ENCODE measurements at places on chromosomes 12 and 14. TPM values are rescaled to one million over a fixed set of nuclear protein-coding genes. Genes with fewer than 3 reads are reported as not detected.

DNA sequence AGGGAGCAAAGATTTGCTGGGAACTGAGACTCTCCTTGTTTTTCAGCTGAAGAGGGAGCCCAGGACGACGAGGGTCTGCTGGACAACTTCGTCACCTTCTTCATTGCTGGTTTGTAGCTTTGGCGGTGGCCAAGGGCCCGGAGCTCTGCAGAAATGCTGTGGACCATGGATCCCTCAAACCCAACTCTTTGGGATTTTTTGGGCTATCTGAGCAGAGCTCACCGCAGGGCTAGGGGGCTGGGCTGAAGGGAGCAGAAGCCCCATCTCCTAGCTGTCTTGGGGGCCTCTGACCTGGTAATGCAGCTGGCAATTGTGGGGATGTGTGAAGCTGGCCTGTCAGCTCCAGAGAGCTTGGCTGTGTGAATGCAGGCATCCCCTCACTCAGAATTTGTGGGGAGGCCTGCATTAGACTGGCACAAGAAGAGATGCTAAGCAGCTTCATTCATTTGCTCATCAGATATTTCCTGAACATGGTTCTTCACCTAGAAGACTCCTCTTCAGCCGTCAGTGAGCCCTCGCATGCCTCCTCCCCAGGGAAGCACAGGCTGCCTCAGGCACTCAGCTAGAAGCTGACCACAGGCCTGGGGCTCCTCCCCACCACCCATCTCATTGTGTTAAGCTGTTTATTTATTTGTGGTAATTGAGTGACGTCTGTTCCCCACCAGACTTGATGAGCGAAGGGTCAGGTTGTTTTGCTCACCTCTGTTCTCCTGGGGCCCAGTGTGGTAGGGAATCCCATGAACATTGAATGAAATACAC, 32.2 kb downstream of the CYP46A1 start:
- H3K36me3 ChIP-seq: no peaks in the 10 kb centered on the region
- no peak for DNase-seq
- H3K4me3 ChIP-seq: no peak overlapping the region
- H3K27ac ChIP-seq: no peak overlapping the region

GRCh38 chr14:98200601-98201000, 1071.4 kb downstream of the BCL11B start:
- no peaks in the 10 kb centered on the region for H3K36me3 ChIP-seq
- H3K4me1 ChIP-seq: peaks cover 20% of the 10 kb centered on the region
- H3K4me3 ChIP-seq: no peak overlapping the region
- H3K27me3 ChIP-seq: no peaks in the 10 kb centered on the region
- no peak for DNase-seq

GRCh38 chr12:53313996-53314395, 7.4 kb downstream of the AAAS start:
- DNase-seq: no peak
- no peak overlapping the region for H3K4me3 ChIP-seq
- no peak overlapping the region for H3K27ac ChIP-seq
- no peaks in the 10 kb centered on the region for H3K4me1 ChIP-seq
- H3K27me3 ChIP-seq: no peaks in the 10 kb centered on the region
- H3K36me3 ChIP-seq: peaks cover 41% of the 10 kb centered on the region

GRCh38 chr12:115617391-115617790, 660.1 kb downstream of the MED13L start:
- H3K4me1 ChIP-seq: no peaks in the 10 kb centered on the region
- H3K27ac ChIP-seq: no peak overlapping the region
- H3K27me3 ChIP-seq: no peaks in the 10 kb centered on the region
- H3K36me3 ChIP-seq: no peaks in the 10 kb centered on the region
- DNase-seq: peak; percentile 36
- no peak overlapping the region for H3K4me3 ChIP-seq

GRCh38 chr14:75969126-75969525, 12.7 kb downstream of the TGFB3 start:
- no peak for DNase-seq
- H3K4me1 ChIP-seq: peaks cover 11% of the 10 kb centered on the region
- H3K36me3 ChIP-seq: no peaks in the 10 kb centered on the region
- H3K27me3 ChIP-seq: no peaks in the 10 kb centered on the region

DNA sequence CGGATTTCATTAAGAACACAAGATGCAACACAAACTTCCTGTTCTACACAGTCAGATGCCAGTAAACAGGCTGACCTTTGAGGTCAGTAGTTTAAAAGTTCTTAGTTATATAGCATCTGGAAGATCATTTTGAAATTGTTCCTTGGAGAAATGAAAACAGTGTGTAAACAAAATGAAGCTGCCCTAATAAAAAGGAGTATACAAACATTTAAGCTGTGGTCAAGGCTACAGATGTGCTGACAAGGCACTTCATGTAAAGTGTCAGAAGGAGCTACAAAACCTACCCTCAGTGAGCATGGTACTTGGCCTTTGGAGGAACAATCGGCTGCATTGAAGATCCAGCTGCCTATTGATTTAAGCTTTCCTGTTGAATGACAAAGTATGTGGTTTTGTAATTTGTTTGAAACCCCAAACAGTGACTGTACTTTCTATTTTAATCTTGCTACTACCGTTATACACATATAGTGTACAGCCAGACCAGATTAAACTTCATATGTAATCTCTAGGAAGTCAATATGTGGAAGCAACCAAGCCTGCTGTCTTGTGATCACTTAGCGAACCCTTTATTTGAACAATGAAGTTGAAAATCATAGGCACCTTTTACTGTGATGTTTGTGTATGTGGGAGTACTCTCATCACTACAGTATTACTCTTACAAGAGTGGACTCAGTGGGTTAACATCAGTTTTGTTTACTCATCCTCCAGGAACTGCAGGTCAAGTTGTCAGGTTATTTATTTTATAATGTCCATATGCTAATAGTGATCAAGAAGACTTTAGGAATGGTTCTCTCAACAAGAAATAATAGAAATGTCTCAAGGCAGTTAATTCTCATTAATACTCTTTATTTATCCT, 13.5 kb downstream of the PTGER2 start:
- H3K4me1 ChIP-seq: peaks cover 5% of the 10 kb centered on the region
- no peak overlapping the region for H3K27ac ChIP-seq
- DNase-seq: no peak
- no peak overlapping the region for H3K4me3 ChIP-seq

DNA sequence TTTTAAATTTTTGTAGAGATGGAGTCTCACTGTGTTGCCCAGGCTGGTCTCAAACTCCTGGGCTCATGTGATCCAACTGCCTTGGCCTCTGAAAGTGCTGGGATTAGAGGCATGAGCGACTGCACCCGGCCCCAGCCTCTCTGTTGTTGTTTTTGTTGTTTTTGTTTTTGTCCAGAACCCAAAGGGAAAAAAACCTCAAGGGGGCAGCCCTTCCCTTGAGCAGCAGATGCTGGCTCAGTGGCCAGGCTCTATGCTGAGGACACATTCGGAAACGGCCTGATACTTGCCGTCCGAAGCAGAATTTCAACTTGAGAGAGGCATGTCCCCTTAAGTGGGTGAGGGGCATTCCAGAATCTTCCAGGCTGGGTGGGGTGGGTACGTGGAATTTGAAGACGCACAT, 6.7 kb downstream of the MVK start:
- H3K27ac ChIP-seq: no peak overlapping the region
- peaks cover 50% of the 10 kb centered on the region for H3K36me3 ChIP-seq
- no peaks in the 10 kb centered on the region for H3K27me3 ChIP-seq
- H3K4me1 ChIP-seq: no peaks in the 10 kb centered on the region
- H3K4me3 ChIP-seq: no peak overlapping the region
- DNase-seq: no peak

DNA sequence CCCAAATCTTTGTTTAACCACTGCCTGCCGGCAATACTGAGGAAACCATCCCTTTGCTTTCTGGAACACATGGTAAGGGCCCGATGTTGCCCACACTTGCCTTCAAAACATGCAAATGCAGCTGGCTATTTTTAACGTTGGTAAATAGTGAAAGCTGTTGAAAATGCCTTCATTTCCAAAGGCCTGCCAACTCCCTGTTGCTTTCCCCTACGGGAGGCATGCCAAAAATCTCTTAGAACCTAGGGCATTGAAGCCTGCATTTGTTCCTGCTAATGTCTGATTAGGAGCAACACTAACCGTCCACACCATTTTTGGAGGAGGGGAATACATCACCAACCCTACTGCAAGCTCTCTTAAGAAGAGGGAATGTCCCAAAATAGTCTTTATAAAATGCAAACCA, 152.6 kb upstream of the NOS1 start:
- no peak for DNase-seq
- H3K4me1 ChIP-seq: peaks cover 36% of the 10 kb centered on the region
- peak overlapping the region; percentile 22 for H3K27ac ChIP-seq
- H3K27me3 ChIP-seq: no peaks in the 10 kb centered on the region
- no peak overlapping the region for H3K4me3 ChIP-seq
- no peaks in the 10 kb centered on the region for H3K36me3 ChIP-seq

DNA sequence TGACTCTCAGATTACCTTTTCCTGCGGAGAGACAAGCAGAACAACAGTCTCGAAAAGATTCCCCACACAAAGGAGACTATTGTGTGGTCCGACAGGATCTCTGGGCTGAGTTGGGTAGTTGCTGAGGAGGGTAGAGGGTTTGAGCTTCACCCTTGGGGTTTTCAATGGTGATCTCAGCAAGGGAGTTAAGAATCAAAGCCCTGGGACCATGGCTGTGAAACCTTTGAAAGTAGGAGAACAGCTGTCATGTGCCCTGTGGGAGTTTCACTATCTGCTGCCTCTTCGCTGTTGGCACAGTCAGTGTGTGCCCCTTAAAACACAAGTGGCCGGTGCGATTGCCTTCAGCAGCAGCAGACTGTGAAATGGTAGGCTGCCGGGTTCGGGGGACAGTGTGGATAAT, 14.2 kb upstream of the PLEK2 start:
- H3K27me3 ChIP-seq: peaks cover 3% of the 10 kb centered on the region

- H3K4me3 ChIP-seq: no peak overlapping the region
- DNase-seq: no peak
- peaks cover 2% of the 10 kb centered on the region for H3K27me3 ChIP-seq
- peaks cover 22% of the 10 kb centered on the region for H3K4me1 ChIP-seq
- H3K27ac ChIP-seq: no peak overlapping the region
- H3K36me3 ChIP-seq: no peaks in the 10 kb centered on the region
These were observed 60.9 kb upstream of the FUT8 start for GRCh38 chr14:65351493-65352194.

- H3K27ac ChIP-seq: 0 out of 2 replicates have a peak overlapping the region, but pooled peaks have one; percentile 43
- no peak for DNase-seq
- no peak overlapping the region for H3K4me3 ChIP-seq
These were observed 54.4 kb downstream of the EFCAB11 start for GRCh38 chr14:89899917-89900663.

GRCh38 chr12:15629108-15629507, 160.1 kb downstream of the EPS8 start:
- H3K27me3 ChIP-seq: no peaks in the 10 kb centered on the region
- H3K4me1 ChIP-seq: peaks cover 14% of the 10 kb centered on the region
- DNase-seq: no peak
- no peak overlapping the region for H3K4me3 ChIP-seq
- no peak overlapping the region for H3K27ac ChIP-seq

DNA sequence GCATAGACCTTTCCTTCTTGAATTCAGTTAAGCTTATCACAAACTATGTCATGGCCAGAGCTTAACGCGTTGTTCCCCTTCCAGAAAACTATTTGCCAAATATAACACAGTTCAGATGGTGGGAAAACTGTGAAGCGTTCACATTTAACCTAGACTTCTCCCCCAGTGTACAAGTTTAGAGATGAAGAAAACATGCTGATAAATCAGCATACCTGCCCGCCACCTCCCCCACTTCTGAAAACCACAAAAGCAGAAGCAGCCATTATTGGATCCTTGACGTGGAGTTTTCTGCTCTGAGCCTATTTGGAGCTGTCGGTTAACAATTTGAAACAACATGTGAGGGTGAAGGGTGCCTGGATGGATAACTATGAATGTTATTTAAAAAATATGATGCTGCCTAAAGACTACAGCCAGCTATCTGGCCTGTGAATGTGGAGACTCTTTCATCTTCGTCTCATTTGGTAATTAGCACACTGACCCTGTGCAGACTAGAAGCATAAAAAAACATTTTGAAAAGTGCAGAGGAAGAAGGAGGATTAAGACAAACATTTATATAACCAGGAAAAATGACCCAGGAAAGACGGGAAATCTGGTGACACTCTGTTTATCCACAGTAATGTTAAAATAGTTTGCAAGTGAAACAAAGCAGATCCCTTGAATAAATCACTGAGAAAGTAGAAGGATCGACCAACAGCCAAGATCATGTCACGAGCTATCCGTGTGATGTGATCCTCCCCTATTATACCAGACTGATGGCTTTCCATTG, 408.2 kb downstream of the AEBP2 start:
- no peak overlapping the region for H3K4me3 ChIP-seq
- 0 out of 2 replicates have a peak overlapping the region, but pooled peaks have one; percentile 1 for H3K27ac ChIP-seq
- DNase-seq: no peak
- H3K36me3 ChIP-seq: no peaks in the 10 kb centered on the region
- peaks cover 7% of the 10 kb centered on the region for H3K4me1 ChIP-seq

DNA sequence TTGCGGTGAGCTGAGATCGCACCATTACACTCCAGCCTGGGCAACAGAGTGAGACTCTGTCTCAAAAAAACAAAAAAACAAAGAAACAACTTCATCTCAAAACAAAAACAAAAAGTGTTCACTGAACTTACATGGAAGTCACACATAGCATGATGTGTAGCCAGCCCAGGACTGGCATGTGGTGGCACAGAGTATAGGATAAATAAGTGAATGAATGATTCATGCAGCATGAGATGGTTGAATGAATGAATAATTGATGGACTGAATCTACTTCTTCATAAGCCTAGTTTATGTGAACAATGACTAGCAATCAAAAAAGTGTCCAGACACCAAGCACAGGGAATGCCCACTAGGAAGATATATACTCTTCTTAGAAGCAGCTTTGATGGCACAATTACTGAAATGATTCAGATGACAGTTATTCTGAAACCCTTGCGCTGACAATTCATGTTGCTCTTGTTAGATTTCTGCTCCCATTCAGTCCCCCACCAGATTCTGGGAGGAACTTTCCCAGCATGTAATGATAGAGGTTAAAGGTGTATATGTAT, 31.6 kb upstream of the SERPINA6 start:
- H3K27me3 ChIP-seq: no peaks in the 10 kb centered on the region
- H3K27ac ChIP-seq: no peak overlapping the region
- DNase-seq: no peak

GRCh38 chr14:50697659-50698290, 29.7 kb upstream of the SAV1 start:
- H3K27me3 ChIP-seq: peaks cover 9% of the 10 kb centered on the region
- DNase-seq: no peak
- no peak overlapping the region for H3K27ac ChIP-seq
- H3K4me1 ChIP-seq: no peaks in the 10 kb centered on the region
- peaks cover 19% of the 10 kb centered on the region for H3K36me3 ChIP-seq
- H3K4me3 ChIP-seq: no peak overlapping the region

GRCh38 chr12:67222302-67222701, 46.9 kb upstream of the CAND1 start:
- no peak overlapping the region for H3K27ac ChIP-seq
- H3K27me3 ChIP-seq: peaks cover under 1% of the 10 kb centered on the region
- H3K4me1 ChIP-seq: peaks cover 7% of the 10 kb centered on the region
- H3K36me3 ChIP-seq: no peaks in the 10 kb centered on the region

- no peak overlapping the region for H3K4me3 ChIP-seq
- no peaks in the 10 kb centered on the region for H3K27me3 ChIP-seq
- DNase-seq: no peak
- peaks cover 8% of the 10 kb centered on the region for H3K36me3 ChIP-seq
- H3K27ac ChIP-seq: no peak overlapping the region
- H3K4me1 ChIP-seq: peaks cover 10% of the 10 kb centered on the region
These were observed 145.1 kb downstream of the GRIP1 start for GRCh38 chr12:66533767-66534166.

AQP2 gene
- not detected for total RNA-seq

FAM186B gene
- 0.21 TPM for total RNA-seq

LMNTD1 gene
- total RNA-seq: not detected

ZNF410 gene
- 19.3 TPM for total RNA-seq

SMCO2 gene
- total RNA-seq: 0.32 TPM

CCNT1 gene
- 42.0 TPM for total RNA-seq

ACRBP gene
- 3.2 TPM for total RNA-seq

IL31 gene
- total RNA-seq: not detected

SCNN1A gene
- total RNA-seq: 108 TPM
